ENCODE measurements at places on chromosomes 13 and 19. TPM values are rescaled to one million over a fixed set of nuclear protein-coding genes. Genes with fewer than 3 reads are reported as not detected.

MIR17HG gene
- 14.8 TPM for polyA plus RNA-seq

LIM2 gene
- polyA plus RNA-seq, result not detected

CAB39L gene
- 3.3 TPM for polyA plus RNA-seq

ZIC5 gene
- polyA plus RNA-seq, result 14.1 TPM

DNA sequence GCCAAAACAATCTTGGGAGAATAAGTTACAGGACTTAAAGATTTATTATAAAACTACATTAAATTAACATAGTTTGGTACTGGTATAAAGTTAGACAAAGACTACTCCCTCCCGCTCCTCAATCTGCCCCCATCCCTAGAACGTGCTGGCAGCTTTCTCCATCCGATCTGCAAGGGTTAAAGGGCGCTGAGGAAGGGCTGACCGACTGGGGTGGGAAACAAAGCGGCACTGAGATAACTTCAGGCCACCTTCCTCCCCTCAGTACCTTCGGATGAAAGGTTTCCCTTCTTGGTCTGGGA lies 790 bp upstream of the SUGT1 start:
- DNase-seq, result no peak
- peak overlapping the region; percentile 94 for H3K4me3 ChIP-seq
- peaks cover 15% of the 10 kb centered on the region for H3K4me1 ChIP-seq
- H3K36me3 ChIP-seq, result no peaks in the 10 kb centered on the region
- peak overlapping the region; percentile 96 for H3K27ac ChIP-seq
- no peaks in the 10 kb centered on the region for H3K27me3 ChIP-seq

ZNF844 gene
- polyA plus RNA-seq, result 1.8 TPM
